ENCODE measurements at places on chromosomes 3 and 15.

GRCh38 chr3:117700573-117701360 lies 991.2 kb downstream of the TUSC7 start:
- H3K4me3 ChIP-seq: no peak overlapping the region
- H3K27ac ChIP-seq: no peak overlapping the region
- no peaks in the 10 kb centered on the region for H3K4me1 ChIP-seq
- no peak for DNase-seq
- H3K36me3 ChIP-seq: no peaks in the 10 kb centered on the region

DNA sequence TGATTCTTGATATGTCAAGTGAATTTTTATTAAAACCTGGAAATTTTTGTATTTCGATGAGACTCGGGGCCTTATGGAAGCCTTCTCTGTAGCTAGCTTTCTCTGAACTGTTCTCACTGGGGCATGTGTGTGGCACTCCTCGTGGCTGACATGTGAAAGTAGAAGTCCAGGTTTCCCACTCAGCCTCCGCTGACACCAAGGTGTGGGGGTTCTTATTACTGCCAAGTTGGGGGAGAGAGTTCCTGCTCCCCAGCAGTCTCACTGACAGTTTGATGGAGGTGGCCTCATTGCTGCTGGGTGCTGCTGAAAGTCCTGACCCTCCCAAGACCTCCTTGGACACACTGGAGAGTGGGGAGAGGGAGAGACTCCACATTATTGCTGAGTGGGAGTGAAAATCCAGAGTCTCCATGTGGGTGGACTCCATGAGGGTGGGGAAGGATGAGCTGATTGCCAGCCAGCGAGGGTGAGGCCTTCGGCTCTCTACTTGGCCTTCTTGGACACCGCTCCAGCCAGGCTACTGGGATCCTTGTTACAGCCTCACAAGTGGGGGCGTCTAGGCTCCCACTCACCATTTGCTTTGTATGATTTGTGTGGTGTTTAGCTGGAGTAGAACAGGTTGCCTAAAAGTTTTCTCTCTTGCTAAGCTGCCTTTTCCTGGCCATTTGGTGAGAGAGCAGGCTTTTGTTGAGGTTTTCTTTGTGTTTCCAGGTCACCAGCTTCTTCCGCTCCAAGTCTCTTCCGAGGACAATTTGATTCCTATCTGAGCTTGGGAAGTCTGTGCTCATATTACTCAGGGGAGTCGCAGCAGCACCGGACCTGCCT lies 64.1 kb downstream of the LSM3 start:
- peaks cover 11% of the 10 kb centered on the region for H3K27me3 ChIP-seq
- no peaks in the 10 kb centered on the region for H3K4me1 ChIP-seq
- no peaks in the 10 kb centered on the region for H3K36me3 ChIP-seq
- no peak for DNase-seq

GRCh38 chr3:184679056-184679816 lies 32.6 kb downstream of the MAGEF1 start:
- H3K4me3 ChIP-seq: no peak overlapping the region
- H3K27ac ChIP-seq: no peak overlapping the region
- H3K4me1 ChIP-seq: no peaks in the 10 kb centered on the region

DNA sequence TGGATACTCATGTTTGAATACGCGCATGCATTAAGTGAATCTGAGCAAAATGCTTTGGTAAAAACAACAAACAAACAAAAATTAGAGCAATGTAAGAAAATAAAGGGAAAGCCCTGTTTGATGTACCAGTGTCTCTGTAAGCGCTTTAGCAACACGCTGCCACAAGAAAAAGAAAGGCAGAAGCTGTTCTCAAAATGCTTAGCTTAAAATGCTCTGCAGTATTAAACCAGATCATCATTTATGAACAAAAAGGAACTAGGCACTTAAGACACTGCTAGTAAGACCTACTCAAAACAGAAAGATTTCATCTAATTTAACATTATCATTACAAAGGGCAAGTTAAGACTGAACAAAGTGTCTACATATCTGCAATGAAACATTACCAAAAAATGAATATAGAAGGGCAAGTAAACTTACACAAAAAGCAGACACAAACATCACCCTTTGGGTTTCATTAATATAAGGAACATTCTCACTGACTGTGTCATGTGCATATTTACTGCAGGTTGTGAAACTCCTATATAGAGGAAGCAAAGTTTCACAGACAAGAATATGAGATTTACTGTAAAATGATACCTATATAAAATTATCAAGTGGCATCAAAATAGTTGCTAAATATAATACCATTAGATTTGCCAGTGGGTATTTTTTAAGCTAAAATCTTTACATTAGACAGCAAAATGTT lies 102.1 kb downstream of the FBXL22 start:
- DNase-seq: no peak
- H3K4me1 ChIP-seq: no peaks in the 10 kb centered on the region
- no peaks in the 10 kb centered on the region for H3K36me3 ChIP-seq
- H3K27ac ChIP-seq: no peak overlapping the region
- H3K4me3 ChIP-seq: no peak overlapping the region

Measured in T-cell (primary cell).